ENCODE measurements at places on chromosomes 5 and 9. TPM values are rescaled to one million over a fixed set of nuclear protein-coding genes. Genes with fewer than 3 reads are reported as not detected.

GRCh38 chr5:6220346-6221088 lies 157.8 kb downstream of the MED10 start:
- H3K27ac ChIP-seq = no peak overlapping the region
- no peaks in the 10 kb centered on the region for H3K27me3 ChIP-seq
- no peaks in the 10 kb centered on the region for H3K36me3 ChIP-seq
- no peak for DNase-seq
- no peak overlapping the region for H3K4me3 ChIP-seq

DNA sequence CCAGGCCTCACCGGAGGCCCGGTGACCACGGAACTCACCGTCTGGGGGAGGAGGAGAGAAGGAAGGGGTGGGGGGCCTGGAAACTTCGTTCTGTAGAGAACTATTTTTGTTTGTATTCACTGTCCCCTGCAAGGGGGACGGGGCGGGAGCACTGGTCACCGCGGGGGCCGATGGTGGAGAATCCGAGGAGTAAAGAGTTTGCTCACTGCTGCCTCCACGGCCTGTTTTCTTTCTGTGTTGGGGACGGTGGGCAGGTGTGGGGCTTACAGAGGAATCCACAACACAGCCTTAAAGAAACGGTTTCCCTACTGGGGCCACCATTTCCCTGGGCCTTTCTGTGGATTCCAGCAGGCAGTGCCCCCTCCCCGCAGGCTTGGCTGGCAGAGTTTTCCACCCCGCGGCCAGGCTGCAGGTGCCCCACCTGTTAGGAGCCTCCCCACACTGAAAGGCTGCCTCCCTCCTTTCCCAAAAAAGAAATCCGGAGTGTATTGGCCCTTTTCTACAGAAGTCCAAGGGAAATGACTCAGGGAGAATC lies 80.8 kb downstream of the NTNG2 start:
- H3K4me3 ChIP-seq = peak overlapping the region; percentile 75
- H3K36me3 ChIP-seq = no peaks in the 10 kb centered on the region
- DNase-seq = peak; percentile 77

DNA sequence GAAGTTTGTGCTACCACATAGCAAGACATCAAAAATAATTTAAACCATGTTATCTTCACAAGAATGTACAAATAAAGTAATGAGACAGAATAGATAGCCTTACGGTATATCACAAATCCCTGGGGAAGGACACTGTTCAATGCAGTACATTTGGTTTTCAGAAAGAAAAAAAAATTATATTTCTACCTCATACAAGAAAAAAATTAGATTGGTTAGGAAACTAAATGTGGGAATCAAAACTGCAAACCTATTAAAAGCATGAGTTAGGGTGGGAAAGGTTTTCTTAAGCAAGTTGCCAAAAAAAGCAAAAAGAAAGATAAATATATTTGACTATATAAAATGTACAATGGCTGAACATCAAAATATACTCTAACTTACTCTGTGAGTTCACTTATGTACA lies 201.9 kb upstream of the NREP start:
- no peaks in the 10 kb centered on the region for H3K4me1 ChIP-seq
- no peak for DNase-seq
- H3K27me3 ChIP-seq = no peaks in the 10 kb centered on the region
- no peak overlapping the region for H3K4me3 ChIP-seq
- H3K27ac ChIP-seq = no peak overlapping the region

DNA sequence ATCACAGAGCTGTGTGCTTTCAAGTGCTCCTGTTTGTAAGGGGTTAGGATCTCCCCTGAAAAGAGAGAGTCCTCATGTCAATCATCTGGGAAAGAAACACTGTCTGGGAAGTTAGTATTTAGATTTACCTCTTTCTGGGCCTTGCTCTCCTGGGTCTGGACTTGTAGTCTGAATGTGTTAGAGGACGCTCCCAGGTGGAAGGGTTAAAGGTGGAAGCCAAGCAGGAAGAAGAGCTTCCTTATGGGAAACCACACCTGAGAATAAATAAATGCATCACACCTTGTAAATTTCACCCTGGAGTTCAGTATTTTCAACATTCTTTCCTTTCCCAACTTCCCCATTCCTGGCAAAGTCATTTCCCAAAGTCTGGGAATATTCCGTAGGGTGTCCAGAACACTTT lies 1.3 kb downstream of the PLGRKT start:
- no peak for DNase-seq
- peaks cover 19% of the 10 kb centered on the region for H3K4me1 ChIP-seq
- H3K36me3 ChIP-seq = peaks cover 18% of the 10 kb centered on the region
- H3K4me3 ChIP-seq = no peak overlapping the region

GRCh38 chr5:56356121-56356835 lies 123.1 kb upstream of the ANKRD55 start:
- no peak overlapping the region for H3K4me3 ChIP-seq
- no peaks in the 10 kb centered on the region for H3K27me3 ChIP-seq

DNA sequence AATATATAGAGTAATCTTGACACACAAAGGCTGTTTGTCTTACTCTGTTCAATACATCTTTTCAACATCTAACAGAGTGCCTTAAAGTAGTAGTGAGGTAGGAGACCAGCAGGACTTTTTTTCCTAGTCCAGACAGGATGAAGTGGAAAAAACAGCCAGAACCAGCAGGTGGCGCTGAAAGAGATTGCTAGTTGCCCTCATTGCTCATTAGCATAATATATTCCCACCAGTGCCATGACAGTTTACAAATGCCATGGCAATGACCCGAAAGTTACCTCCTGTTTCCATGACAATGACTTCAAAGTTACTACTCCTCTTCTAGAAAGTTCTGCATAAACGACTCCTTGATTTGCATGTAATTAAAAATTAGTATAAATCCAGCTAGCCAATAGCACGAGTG lies 387.4 kb downstream of the ACTL7B start:
- H3K36me3 ChIP-seq = no peaks in the 10 kb centered on the region
- peaks cover 35% of the 10 kb centered on the region for H3K4me1 ChIP-seq
- H3K27ac ChIP-seq = no peak overlapping the region
- no peak for DNase-seq
- no peaks in the 10 kb centered on the region for H3K27me3 ChIP-seq

DNA sequence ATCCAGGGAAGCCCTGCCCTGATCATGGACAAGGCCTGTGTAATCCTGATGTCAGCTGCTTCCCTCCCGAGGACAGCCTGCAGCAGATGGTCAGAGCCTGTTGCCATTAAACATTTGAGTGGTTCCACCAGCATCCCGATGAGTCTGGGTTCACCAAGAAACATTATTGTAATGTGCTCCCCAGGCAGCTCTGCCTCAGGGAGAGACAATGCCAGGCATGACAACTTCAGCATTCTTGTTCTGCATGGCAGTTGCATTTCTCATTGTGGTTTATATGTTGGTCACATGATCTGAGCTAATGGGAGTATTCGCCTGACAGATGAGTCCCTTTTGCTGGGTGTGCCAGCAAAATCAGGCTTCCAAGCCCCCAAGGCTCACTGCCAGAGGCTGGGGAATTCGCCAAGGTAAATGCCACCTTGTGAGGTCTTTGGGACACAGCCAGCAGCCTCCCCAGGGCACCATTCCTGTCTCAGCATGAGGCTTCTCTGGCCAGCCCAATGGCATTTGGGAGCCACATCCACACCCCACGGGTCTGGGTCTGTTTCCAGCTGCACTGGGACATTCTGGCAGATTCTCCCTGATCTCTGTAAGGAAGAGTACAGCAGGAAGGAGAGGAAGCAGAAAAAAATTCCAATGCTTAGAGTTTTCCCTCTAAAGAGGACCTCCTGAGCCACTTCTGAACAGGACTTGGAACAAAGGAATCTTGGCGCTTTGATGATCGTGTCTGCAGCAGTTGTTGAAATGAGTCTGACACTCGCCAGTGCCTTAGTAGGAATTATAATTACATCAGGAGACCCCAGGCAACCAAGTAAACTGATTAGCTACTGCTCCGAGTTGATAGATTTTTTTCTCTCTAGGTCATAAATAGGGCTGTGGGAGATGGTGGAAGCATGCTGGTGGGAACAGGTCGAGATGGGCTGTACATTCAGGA lies 18.7 kb downstream of the KCNIP1 start:
- H3K27me3 ChIP-seq = peaks cover 7% of the 10 kb centered on the region
- peaks cover 13% of the 10 kb centered on the region for H3K4me1 ChIP-seq
- no peak overlapping the region for H3K4me3 ChIP-seq
- H3K27ac ChIP-seq = no peak overlapping the region
- no peaks in the 10 kb centered on the region for H3K36me3 ChIP-seq

GRCh38 chr9:110979636-110980035 lies 58.6 kb downstream of the LPAR1 start:
- H3K27ac ChIP-seq = peak overlapping the region; percentile 14
- no peak for DNase-seq
- H3K4me1 ChIP-seq = peaks cover 35% of the 10 kb centered on the region
- H3K27me3 ChIP-seq = no peaks in the 10 kb centered on the region

- peaks cover 1% of the 10 kb centered on the region for H3K4me1 ChIP-seq
- no peak overlapping the region for H3K4me3 ChIP-seq
- DNase-seq = no peak
- H3K27me3 ChIP-seq = no peaks in the 10 kb centered on the region
Measured at GRCh38 chr5:122363623-122364022, 51.6 kb downstream of the SNCAIP start.

- peaks cover 25% of the 10 kb centered on the region for H3K4me1 ChIP-seq
- H3K27me3 ChIP-seq = no peaks in the 10 kb centered on the region
- DNase-seq = no peak
- no peak overlapping the region for H3K27ac ChIP-seq
Measured at GRCh38 chr9:33880211-33881089, 63.5 kb downstream of the UBE2R2 start.

- H3K36me3 ChIP-seq = no peaks in the 10 kb centered on the region
- no peaks in the 10 kb centered on the region for H3K27me3 ChIP-seq
- DNase-seq = peak; percentile 82
- H3K4me3 ChIP-seq = peak within 1 kb of the TSS; percentile 82
- peak within 1 kb of the TSS; percentile 93 for H3K27ac ChIP-seq
- H3K4me1 ChIP-seq = peaks cover 43% of the 10 kb centered on the region
Measured at GRCh38 chr9:130834371-130835336, at the start of gene ABL1. TSS of gene ABL1 (plus strand) at chr9:130835254. CDS start at chr9:130835447, 193 bp downstream.

- H3K36me3 ChIP-seq = no peaks in the 10 kb centered on the region
- H3K4me3 ChIP-seq = no peak overlapping the region
- no peak for DNase-seq
- no peak overlapping the region for H3K27ac ChIP-seq
Measured at GRCh38 chr9:5593904-5594303, 35.0 kb upstream of the RIC1 start.

DNA sequence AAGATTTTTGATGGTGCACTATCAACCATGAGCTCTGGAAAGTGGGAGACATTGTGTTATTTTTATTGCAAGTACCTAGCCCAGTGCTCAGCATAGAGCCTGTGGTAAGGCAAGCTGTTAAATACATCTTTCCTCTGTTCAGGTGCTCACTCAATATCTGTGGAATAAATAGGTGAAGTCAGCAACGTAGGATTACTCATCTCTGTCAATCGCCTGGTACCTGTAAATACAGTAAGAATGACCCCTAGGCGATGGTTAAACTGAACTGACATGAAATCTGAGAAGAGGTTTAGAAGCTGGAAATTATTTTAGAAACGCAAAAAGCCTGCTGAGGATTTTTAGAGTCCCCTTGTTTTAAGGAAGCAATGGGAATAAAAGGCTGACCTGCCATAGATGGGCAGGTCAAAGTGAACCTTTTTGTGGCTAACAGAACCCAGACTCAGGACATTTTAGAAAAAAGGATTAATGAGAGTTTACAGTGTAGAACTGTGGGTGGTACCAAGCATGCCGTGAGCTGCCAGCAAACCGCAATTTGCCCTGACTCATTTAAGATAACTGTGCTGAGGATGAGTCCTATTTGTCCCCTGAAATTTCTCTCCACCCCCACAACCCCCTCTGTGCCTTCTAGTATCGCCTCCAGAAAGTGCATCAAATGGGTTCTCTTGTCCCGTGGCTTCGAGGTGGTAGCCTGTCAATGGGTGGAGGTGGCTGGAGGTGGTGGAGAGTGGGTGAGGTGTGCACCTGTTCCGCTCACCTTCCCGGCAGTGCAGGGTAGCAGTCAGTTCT lies 375.1 kb downstream of the MED10 start:
- H3K4me1 ChIP-seq = no peaks in the 10 kb centered on the region
- H3K27me3 ChIP-seq = peaks cover 3% of the 10 kb centered on the region
- H3K4me3 ChIP-seq = no peak overlapping the region
- H3K36me3 ChIP-seq = no peaks in the 10 kb centered on the region
- no peak overlapping the region for H3K27ac ChIP-seq

DNA sequence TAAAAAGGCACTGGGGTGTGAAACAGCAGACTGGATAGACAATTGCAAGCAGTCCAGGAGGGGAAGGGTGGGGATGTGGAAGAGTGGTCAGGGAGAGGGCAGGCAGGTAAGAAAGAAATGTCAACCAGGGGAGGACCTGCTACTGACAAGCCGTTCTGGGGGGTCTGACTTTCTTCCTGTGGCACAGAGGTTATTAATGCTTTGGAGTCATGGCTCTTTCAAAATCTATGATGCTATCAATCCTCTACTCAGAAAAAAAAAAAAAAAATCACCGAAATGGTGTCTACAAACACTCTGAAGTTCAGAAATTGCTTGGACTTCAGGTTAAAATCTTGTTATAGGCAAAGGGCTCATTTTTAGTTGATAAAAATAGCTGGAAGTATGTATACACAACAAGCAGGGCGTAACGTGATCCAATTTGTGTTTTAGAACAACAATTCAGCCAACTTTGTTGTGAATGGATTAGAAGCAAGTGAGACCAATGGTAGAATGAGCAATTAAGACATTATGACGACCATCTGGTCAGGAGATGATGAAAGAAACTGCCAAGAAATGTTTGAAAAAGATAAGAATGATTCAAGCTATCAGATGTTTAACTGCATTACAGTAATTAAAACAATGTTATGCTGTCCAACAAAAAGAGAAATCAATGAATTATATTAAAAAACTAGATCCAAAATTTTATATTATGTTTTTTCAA lies 255.2 kb downstream of the DEPDC1B start:
- no peaks in the 10 kb centered on the region for H3K36me3 ChIP-seq
- H3K27me3 ChIP-seq = no peaks in the 10 kb centered on the region
- no peak for DNase-seq
- no peaks in the 10 kb centered on the region for H3K4me1 ChIP-seq

- H3K4me3 ChIP-seq = no peak overlapping the region
- H3K36me3 ChIP-seq = peaks cover 34% of the 10 kb centered on the region
- no peaks in the 10 kb centered on the region for H3K27me3 ChIP-seq
- no peak for DNase-seq
Measured at GRCh38 chr5:103021314-103021713, 98.6 kb downstream of the GIN1 start.

DNA sequence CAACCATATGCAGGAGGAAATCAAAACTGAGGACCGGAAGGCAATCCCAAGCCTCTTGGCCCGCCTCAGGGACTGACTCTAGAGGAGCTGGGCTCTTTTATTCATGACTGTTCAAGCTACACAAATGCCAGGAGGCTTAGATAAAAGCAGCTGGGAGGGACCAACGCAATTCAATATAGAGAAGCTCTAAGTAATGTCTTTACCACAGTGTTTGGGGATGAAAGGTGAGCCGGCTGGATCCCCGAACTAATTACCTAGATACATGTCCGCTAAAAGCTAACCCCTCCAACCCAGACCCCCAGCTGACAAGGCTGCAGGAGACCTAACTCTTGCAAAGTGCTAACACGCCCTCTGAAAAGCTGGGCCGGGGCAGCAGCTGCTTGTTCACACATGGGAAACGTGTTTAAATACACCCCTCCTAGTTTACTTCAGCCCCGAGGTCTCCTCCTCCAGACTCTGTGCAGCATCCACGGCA lies 67.5 kb downstream of the TLE1 start:
- H3K4me1 ChIP-seq = peaks cover 3% of the 10 kb centered on the region
- no peak overlapping the region for H3K4me3 ChIP-seq
- no peaks in the 10 kb centered on the region for H3K27me3 ChIP-seq
- no peak for DNase-seq

C6 gene
- total RNA-seq = 4.3 TPM

WDR36 gene
- total RNA-seq = 29.6 TPM

SPINK6 gene
- 2.3 TPM for total RNA-seq

Data from suprapubic skin (tissue), 4 donors.